Activated CD8-positive, alpha-beta memory T cell treated with anti-CD3 and anti-CD28 coated beads for 4 hours (primary cell): ENCODE measurements at places on chromosomes 4 and X.
A peak's percentile ranks its signal among the peaks of the same experiment; 100 is the strongest.

- no peak for DNase-seq
Measured at GRCh38 chr4:72484981-72485380, 84.0 kb downstream of the ADAMTS3 start.

- DNase-seq: no peak
Measured at GRCh38 chrX:19094654-19095053, 27.6 kb downstream of the ADGRG2 start.

DNA sequence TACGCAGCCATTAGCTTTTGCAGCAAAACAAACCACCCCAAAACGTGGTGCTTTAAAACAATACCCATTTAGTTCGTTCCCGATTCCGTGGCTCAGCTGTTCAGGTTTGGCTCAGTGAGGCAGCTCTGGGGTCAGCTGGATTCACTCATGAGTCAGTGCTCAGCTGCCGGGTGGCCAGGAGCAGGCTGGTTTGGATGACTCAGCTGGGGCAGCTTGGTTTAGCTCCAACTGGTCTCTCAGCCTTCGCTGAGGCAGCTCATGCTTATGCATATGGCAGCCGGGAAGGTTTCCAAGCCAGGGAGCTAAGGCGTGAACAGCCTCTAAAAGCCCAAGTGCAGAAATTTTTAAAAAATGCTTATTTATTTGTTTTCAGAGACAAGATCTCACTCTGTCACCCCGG, 13.3 kb upstream of the CD99 start:
- no peak for DNase-seq

DNA sequence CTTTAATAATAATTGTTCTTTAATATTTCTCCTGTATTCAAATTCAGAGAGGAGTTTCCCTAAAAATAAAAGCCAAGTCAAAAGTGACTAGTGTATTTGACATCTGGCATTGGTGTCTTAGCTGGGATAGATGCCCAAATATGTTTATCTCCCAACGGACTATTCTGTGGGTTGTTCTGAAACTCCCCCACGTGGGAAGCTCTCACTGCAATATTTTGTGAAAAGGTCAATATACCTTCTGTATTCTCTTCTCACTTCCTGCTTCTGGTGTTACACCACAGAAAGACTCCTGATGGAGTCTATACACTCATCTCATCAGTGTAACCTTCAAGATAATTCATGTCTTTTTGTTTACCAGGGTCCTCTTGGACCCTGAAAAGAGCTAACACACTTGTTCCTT, 2052.8 kb upstream of the TENM3 start:
- DNase-seq: no peak

- no peak for DNase-seq
Measured at GRCh38 chrX:45750639-45751038, 550.0 kb upstream of the DIPK2B start.

DNA sequence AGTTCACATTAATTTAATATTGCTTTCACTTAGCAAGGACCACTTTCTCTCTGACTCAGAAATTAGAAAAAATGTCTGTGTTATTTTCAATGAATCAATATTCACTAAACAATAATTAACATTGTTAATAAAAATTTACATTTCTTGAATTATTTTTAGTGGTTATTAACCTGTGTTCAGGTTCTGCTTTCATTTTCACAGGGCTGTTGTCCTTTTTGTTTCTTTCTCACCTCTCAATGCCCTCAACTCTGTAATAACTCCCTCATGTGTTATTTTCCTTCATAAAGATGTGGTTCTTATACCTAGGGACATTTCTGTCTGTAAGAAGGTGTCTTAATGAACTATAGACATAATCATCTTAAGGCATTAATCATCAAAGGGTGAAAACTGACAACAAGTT, 43.1 kb upstream of the PRR27 start:
- DNase-seq: no peak

DNA sequence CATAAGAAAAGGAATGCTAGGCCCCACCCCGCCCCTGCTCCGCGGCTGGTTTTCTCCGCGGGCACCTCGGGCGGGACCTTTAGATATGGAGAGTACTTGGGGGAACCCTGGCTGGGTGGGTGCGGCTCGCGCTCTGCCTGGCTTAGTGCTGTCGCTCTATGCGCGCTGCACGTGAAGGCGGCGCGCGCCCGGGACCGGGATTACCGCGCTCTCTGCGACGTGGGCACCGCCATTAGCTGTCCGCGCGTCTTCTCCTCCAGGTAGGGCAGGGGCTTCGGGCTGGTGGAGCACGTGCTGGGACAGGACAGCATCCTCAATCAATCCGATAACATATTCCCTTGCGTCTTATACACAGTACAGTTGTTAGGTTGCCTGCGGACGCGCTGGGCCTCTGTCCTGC, 56.0 kb downstream of the MAGEB10 start:
- no peak for DNase-seq

- no peak for DNase-seq
Measured at GRCh38 chr4:2079926-2080325, 20.8 kb downstream of the NAT8L start.

GRCh38 chr4:84565951-84566350, 17.0 kb upstream of the CDS1 start:
- DNase-seq: no peak

- DNase-seq: no peak
Measured at GRCh38 chrX:71458866-71459265, 74.0 kb upstream of the OGT start.

DNA sequence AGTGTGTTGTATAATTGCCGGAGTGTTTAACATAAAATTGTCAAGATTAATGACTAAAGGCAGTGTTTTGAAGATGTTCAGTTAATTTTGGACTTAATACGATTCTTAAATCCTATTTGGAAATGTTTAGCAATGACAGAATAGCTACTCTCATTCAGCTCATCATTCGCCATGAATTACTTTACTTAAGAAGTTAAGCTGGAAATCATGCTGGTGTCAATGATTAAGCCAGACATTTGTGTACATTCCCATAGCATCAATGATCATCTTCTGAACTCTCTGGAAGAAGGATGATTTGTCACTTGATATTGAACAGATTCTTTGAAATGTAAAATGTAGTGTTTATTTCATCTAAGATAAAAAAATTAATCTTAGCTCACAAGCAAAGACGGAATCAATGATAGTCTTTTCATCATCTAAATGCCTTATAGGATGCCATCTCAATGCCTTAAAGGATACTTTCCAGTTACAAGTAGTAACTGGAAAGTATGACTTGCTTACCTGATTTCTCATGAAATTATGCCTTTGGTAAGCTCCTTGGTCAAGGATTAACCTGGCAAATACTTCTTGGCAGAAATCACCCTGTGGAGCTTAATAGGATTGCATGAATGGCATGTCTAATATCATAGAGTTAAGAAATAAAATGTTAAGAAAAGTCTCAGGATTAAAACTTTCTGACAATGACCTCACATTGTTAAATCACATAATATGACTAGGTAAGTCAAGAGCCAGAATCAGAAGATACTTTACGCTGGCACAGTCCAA, 515.5 kb upstream of the AGA start:
- DNase-seq: no peak

DNA sequence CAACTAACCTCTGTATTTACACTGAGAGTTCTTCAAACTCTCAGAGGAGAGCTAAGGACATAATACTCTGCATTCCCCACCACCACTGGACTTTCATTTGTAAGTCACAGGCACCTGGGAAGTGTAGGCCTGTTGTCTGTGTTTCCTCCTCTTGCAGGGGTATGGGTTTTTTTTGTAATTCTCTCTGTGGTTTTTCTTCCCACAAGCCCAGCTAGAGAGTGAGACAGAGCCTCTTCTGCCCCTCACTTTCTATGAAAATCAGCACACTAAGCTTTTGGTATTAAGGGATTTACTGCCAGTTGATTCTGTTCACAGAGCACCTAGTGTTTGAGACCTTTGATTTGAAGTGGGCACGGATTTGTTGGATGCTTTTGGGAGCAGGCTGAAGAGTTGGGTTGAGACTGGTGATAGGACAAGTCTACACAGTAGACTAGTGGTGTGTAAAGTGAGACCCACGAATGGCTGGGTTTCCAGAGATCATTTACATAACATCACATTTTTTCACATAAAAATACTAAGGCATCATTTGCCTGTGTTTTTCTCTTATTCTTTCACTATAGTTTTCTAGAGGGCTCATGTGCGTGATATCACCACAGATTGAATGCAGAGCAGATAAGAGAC, 28.9 kb upstream of the WDR17 start:
- no peak for DNase-seq

GRCh38 chrX:40008791-40009461, 88.8 kb downstream of the BCOR start:
- no peak for DNase-seq

GRCh38 chrX:51487960-51488267, 8.5 kb downstream of the NUDT11 start:
- no peak for DNase-seq

GRCh38 chrX:32804034-32804433, 407.3 kb downstream of the DMD start:
- DNase-seq: no peak

DNA sequence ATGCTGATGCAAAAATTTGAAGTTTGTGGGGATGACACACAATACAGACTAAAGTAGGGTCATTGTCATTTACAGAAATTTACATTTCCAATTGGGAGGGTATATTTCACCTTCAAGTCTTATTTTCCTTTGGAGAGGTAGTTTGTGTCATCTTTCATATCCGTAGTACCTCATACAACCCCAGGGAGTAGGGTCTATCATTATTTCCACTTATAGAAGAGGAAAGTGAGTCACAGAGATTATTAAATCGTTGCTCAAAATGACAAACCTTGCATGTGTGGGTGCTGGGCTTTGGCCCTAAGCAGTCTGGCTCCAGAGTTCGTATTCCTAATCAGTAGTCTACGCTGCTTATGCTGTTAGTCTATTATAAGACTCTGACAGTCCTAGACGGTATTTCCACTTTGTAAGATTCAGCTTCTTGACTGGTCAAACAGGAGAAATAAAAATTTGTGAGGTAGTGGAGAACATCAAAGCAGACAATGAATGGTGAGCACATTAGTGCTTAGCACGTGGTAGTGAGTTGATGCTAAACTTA, 516.5 kb downstream of the PCDH7 start:
- DNase-seq: no peak

DNA sequence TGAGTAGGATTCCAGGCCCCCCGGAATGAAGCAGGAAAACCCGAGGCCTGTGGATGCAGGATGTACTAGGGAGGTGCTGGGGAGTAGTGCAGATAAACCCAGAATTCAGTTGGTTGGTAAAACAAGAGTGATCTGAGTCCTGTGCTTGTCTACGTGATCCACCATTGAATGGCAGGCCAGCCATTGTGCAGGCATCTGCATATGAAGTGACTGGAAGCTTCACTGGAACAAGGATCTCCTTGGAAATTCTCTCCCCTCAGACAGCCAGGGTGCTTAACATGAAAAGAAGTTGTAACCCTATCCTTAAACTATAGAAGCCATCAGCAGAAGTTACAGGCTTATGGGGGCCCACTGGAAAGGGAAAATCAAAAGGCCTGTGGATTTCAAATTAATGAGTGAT, 656 bp upstream of the GSPT2 start:
- DNase-seq: no peak

- peak; percentile 9 for DNase-seq
Measured at GRCh38 chrX:131677655-131678628, 134.1 kb downstream of the OR13H1 start.

DNA sequence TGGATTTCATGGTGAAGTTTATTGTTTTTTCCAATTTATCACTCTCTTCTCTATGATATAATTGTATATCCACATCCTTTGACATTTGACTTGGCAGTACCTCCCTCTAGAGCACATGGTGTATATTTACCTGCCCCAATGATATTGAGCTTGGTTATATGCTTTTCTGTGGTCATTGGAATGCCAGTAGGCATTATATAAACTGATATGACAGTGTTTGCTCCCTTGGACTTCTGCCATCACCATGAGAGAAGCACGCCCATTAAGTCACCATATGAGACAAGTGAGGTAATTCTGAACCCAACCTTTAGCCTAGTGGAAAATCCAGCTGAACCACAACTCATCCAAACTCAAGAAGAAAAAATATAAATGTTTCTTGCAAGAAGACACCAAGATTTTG, 2761.5 kb downstream of the ARAP2 start:
- DNase-seq: no peak

DNA sequence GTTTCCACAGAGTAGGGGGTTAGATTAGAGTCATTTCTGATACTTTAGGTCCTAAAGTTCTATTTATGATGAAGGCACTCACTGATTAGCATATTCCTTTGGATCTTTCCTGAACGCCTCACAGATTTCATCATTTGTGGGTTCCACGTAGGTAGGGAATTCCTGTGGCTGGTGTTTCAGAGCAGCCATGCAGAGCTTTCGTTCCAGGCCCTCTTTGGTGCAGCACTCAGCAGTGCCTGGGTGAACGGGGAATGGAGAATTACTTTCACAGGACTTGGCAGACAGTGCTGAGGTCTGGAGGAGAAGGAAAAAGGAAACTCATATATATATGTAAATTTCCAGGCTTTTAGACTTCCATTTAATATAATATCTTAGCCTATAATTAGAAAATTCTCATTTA, 18.5 kb downstream of the GC start:
- DNase-seq: no peak

DNA sequence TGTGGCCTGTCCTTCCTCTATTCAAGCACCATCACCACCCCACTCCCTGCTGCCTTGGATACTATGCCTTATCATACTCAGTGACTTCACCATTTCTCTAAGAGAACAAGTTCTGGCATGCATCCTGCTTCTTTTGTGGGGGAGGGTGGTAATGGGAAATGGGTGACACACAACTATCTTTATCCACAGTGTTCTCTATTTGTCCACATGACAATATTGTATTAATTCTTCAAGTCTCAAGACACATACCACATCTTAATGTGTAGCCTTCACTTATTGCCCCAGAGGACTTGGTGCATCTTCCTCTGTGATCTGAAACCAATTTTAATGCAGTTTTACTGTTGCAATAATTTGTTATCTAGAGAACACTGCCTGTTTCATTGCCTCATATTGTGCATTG, 29.3 kb upstream of the UGT2B7 start:
- DNase-seq: no peak

- DNase-seq: no peak
Measured at GRCh38 chr4:82797040-82797404, 1.6 kb downstream of the SCD5 start.

DNA sequence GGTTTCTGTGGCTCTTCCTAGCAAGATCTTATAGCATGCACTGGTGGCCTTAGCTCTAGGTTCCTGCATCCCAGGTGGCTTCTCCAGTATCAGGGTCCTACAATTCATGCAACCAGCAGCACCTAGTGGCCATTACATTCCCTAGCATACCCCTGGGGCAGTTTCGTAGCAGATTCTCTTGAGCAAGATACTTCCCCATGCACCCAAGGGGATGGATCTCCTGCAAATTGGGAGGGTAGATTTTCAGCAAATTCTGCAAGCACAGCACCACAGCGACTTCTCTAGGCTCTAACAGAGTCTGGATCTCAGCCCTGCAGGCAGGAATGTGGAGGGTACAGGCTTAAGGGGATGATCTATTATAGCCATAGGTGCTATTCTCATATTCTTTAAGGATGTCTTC, 13.1 kb upstream of the SLC9B1 start:
- no peak for DNase-seq

- no peak for DNase-seq
Measured at GRCh38 chrX:13159886-13160285, 115.5 kb upstream of the FAM9C start.

DNA sequence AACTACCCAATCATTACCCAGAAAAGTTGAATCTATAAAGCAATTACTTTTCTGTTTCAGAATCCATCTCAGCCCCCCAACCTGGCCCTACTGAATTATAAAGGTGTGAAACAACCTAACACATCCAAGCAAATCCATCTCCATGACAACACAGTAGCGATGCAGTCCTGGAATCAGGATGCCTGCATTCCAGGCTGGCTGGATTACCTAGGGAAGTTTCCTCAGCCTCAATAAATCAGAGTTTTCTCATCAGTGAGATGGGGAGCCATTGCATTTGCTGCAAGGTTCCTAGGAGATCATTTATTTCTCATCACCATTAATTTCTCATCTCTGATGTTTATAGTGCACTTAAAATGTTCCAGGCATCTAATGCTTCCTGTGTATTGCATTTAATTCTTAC, 46.0 kb downstream of the LNX1 start:
- no peak for DNase-seq
